Ovary (tissue), 10 donors: ENCODE measurements at places on chromosomes 16 and 17.
A peak's percentile ranks its signal among the peaks of the same experiment; 100 is the strongest.

DNA sequence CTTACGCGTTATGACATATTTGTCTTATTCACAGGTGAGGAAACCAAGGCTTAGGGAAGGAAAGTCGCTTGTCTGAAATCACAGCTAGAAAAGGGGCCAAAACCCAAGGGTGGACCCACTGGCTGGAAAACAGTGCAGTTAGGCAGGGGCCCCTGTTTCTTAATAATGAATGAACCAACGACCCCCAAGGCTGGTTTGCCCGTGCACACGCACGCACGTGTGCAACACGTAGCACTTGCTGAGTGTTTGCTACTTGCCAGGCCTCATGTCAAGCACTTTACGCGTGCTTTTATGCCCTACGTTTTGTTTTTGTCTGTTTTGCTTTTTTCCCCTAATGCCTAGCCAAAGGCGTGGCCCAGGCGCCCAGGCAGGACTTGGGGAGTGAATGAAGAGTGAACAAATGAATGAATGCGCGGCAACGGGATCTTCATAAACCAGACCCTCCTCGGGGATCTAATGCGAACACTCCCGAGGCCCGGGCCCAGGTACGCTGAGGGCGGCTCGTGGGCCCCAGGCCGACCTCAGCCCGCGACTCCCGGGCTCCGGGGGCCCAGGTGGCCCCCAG lies 571 bp upstream of the USP10 start:
- DNase-seq = no peak

GRCh38 chr16:14232106-14232864 lies 161.2 kb downstream of the MRTFB start:
- no peak for DNase-seq

DNA sequence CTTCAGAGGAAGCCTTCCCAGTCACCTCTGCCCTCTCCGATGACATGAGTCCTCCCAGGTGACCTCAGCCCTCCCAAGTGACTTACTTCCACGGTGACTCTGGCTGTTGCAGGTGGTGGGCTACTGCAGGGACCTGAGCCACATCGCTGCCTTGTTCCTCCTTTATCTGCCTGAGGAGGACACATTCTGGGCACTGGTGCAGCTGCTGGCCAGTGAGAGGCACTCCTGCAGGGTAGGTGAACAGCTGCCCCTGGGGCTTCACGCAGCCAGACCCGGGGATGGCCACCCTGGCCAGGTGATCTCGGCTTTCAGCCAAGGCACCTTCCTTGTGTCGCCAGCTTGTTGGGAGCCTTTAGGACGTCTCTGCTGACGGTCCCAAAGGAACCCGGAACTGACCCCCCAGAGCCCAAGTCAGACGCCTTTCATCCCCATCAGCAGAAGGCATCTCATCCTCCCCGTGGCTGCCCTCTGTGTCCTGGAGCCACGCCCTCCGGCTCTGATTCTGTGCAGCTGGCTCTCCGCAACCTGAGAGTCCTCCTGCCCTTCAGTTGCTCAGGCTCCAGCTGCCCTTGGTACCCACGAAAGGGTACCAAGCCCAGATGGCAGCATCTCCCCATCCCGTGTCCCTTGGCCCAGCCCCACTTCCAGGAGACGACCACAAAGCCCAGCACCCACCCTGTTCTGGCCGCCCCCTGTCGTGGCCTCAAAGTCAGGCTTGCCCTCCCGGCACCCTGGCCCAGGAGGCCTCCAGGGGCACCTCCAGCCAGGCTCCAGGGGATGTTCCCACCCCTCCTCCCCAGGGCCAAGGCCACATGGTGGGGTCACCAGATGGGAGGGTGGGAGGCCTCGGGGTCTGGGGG lies 81.7 kb downstream of the GOSR1 start:
- peak; percentile 5 for DNase-seq

DNA sequence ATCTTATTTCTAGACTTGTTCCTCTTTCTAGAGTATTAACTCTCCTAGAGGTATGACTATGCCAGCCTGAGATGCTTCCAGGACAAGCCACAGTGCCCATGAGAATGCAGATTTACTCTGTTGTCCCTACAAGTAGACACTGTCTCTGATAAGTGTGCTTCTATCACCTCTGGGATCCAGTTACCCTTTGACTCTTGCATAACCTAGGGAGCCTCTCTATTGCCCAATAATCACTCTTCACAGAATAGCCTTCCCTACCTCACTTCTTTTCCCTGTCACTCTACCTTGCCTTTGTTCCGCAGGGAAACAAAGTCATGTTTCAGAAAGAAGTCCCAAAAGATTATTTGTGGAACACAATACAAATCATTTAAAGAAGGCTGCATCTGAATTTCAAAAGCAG lies 1.6 kb upstream of the KRT34 start:
- DNase-seq = no peak

- DNase-seq = no peak
Measured at GRCh38 chr17:9568004-9568403, 7.6 kb downstream of the STX8 start.

GRCh38 chr17:82315703-82316358 lies 1.6 kb downstream of the CD7 start:
- no peak for DNase-seq

- DNase-seq = no peak
Measured at GRCh38 chr17:36598951-36599401, 2.4 kb upstream of the MRM1 start.

- DNase-seq = no peak
Measured at GRCh38 chr17:79242873-79243602, 168.4 kb downstream of the ENGASE start.

- no peak for DNase-seq
Measured at GRCh38 chr16:81758376-81758775, 20.7 kb upstream of the PLCG2 start.

DNA sequence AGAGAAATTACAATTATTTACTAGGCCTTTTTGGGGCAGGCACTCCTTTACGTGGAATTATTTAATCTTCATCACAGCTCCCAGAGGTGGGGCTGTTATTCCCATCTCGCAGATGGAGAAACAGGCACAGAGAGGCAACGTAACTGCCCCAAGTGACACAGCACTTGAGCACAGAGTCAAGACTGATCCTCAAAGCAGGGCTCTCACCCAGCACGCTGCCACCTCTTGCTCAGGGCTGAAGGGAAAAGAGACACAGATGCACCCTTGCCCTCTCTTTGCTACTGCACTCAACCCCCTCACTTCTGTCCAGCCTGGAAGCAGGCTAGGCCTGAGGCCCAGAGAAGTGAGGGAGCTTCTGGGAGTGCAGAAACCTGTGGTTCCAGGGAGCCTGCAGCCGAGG lies 4.4 kb downstream of the ADAM11 start:
- DNase-seq = no peak

GRCh38 chr17:50818921-50819657 lies 16.3 kb upstream of the WFIKKN2 start:
- no peak for DNase-seq

DNA sequence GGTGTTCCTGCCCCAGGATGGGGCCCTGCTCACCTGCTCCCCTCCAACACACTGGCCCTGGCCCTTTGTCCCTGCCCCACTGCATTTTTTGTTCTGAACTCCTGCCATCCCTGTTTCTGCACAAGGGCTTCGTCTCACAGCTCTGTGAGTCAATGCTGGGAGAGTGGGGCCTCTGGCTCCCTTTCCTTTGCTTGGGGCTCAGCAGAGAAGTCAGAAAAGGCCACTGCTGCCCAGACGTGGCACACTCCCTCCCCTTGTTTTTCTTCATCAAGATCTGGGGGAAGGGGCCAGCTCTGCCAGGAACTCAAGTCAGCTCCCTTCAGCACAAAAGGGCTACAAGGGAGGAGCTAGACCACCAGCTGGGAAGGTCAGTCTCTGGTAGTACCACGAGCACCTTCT lies 8.9 kb downstream of the PROCA1 start:
- DNase-seq = no peak

- DNase-seq = peak; percentile 27
Measured at GRCh38 chr16:27698266-27698665, 148.3 kb downstream of the KATNIP start.

GRCh38 chr17:67194134-67194533 lies 50.9 kb downstream of the HELZ start:
- no peak for DNase-seq

DNA sequence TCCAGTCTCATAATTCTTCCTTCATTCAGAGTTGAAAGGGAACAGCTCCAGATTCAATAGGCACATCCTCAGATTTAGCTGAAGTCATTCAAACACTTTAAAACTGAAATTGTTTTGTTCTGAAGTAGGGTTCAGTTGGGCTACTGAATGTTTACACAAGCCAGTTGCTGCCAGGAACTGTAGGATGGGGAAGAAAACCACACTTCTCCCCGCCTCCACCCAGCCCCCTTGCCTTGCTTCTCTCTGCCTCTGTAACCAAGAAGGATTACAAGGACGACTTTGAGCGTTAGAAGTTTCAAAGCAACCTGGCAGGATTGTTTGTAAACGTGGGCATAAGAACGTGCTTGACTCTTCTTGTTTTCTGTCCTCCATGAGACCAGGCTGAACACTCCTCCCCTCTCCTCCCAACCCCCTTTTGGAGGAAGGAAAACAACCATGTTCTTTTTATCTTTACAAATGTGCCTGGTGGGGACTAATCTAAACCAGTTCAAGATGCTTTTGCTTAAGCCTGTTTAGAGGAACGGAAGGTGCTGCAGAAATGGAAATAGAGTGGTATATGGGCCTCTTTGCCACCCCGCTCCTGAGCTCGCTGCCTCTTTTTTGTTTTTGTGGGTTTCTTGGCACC lies 287.9 kb downstream of the FTO start:
- no peak for DNase-seq

GRCh38 chr17:17435323-17435722 lies 41.5 kb upstream of the MED9 start:
- DNase-seq = no peak

- no peak for DNase-seq
Measured at GRCh38 chr16:72173997-72174396, 2.0 kb upstream of the PMFBP1 start.

GRCh38 chr16:74888888-74889287 lies 96.0 kb downstream of the WDR59 start:
- no peak for DNase-seq
